ENCODE measurements at places on chromosomes 6 and 20. TPM values are rescaled to one million over a fixed set of nuclear protein-coding genes. Genes with fewer than 3 reads are reported as not detected.

Gene GTSF1L
- total RNA-seq = not detected

Gene GPR63
- total RNA-seq = 0.92 TPM

Gene MYLIP
- total RNA-seq = 8.1 TPM

Gene COL21A1
- not detected for total RNA-seq

- DNase-seq = no peak
These were observed 19.5 kb downstream of the CPXM1 start for GRCh38 chr20:2780948-2781347.

GRCh38 chr6:43579171-43579570 is 3.2 kb downstream of the POLH start:
- DNase-seq = no peak

DNA sequence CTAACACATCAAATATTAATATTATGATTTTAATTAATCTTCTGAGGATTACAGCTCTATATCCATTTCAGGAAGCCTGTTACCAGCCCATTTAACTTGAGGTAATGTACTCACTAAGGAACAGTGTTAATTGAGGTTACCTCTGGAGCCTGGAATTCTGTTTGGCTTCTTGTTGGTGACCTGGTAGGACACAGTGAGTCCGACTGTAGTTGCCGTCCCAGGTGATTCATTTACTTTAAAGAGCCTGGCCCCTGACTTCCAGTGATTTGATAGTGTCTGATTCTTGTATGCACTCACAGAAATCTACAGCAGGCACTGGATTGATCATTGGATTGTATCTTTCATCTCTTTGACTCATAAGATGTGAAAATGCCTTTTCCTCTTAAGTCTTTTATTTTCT is 34.0 kb downstream of the IGF2R start:
- no peak for DNase-seq

- no peak for DNase-seq
These were observed 88.8 kb downstream of the PRSS35 start for GRCh38 chr6:83601119-83601518.

- DNase-seq = peak; percentile 78
These were observed 109.3 kb downstream of the IPCEF1 start for GRCh38 chr6:154247119-154247861.

GRCh38 chr6:11064836-11065235 is 20.7 kb upstream of the ELOVL2 start:
- DNase-seq = no peak

GRCh38 chr6:151702851-151703658 is 104.4 kb upstream of the ESR1 start:
- DNase-seq = no peak

DNA sequence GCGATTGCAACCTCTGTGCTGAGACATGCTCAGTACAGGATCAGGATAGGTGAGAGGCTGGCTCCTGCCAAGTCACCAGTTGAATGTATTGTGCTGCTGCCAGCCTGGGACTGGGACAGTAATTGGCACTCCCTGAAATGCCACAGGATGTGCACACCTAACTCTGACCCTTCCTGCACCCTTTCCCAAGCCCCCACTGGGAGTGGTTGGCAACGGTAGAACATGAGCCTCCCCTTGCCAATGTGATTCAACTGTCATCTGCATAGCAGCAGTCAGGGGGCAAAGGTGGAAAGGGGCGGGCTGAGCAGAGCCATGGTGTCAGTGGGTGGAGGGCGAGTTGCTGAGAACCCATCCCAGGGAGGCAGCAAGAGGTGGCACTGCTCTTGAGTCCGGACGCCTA is 15.4 kb downstream of the SPINT3 start:
- DNase-seq = no peak

GRCh38 chr6:33405386-33405940 is 5.4 kb upstream of the PHF1 start:
- DNase-seq = no peak

- no peak for DNase-seq
These were observed 576.7 kb upstream of the AGPAT4 start for GRCh38 chr6:161850562-161850961.

Gene GRM1
- not detected for total RNA-seq

DNA sequence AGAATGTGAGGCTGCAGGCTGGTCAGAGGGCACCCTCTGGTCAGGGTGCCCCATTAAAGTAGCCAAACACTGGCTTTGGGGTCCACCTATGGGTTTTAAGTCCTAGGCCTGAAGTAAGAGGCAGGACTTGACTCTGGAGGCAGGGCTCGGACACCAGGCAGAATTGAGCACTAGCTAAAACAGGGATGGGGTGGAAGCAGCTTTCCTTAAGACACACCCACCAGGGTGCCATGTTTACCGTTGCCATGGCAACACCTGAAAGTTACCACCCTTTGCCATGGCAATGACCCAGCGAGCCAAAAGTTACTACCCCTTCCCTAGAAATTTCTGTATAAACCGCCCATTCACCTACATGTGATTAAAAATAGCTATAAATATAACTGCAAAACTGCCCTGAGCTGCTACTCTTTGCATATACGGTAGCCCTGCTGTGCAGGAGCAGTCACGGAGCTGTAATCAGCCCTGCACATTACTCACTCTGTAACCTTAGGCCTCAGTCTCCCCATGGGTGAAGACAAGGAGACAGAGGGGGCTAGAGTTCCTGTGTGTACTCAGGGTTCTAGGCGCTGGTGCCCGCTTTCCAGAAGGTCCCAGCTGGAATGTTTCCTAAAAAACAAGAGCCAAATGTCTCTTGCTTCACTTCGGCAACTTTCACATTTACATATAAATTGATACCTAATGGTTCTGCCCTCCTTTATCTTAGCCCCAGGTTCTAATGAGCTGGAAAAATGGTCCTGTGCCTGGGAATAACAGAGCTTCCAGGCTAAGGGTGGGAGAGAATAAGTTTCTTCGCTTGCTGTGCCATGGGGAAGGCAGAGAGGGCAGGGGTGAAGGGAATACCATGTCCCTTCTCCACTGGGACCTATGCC is 27.2 kb upstream of the SRSF6 start:
- no peak for DNase-seq

Gene RPP40
- total RNA-seq = 9.5 TPM

DNA sequence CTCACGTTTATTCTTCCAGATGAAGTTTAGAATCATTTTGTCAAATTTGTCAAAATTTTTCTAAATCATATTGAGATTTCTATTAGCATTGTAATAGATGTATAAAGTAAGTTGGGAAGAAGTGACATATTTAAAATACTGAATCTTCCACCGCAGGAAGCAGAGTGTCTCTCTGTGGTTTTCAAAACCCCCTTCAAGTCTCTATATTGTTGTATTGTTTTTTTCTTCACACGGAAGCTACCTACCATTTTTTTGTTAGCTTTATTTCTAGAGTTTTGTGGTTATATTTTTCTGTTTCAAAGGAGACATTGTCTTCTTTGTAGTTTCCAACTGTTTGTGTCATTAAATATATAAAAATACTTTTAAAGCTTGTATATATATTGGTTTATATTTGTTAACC is 188.6 kb downstream of the ZDHHC14 start:
- no peak for DNase-seq

DNA sequence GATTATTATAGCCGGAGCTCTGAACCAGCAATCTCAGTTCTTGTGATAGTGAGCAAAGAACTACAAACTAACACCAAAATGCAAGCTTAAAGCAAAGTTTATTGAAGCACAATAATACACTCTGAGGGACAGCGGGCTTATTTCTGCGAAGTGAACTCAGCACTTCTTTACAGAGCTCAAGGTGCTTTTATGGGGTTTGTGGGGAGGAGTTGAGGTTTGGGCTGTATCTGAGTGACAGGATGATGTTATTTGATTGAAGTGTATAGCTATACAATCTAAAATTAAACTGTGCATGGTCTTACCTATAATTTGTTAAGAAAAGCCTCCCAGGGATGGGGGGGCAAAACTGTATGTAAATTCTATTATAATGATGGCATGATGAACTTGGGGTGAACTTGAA is 1.0 kb upstream of the HFE start:
- DNase-seq = peak; percentile 69

DNA sequence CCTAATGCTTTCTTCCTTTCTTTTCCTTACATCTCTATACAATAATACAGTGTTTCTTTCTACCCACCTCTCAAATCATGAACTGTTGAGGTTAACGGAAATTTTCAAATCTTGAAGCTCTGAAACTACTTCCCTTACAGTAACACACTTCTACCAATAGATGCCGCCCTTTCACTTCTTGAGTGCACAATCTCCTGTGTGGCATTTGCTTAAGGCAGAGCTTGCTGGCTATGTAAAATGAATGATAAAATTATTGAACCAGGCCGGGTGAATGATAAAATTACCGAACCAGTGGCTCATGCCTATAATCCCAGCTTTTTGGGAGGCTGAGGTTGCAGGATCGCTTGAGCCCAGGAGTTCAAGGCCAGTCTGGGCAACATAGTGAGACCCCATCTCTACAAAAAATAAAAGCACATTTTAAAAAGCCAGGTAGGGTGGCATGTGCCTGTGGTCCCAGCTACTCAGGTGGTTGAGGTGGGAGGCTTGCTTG is 56.8 kb downstream of the KCNS1 start:
- DNase-seq = peak; percentile 56

GRCh38 chr6:157460182-157460999 is 79.4 kb downstream of the ZDHHC14 start:
- no peak for DNase-seq

Gene LHFPL5
- not detected for total RNA-seq

DNA sequence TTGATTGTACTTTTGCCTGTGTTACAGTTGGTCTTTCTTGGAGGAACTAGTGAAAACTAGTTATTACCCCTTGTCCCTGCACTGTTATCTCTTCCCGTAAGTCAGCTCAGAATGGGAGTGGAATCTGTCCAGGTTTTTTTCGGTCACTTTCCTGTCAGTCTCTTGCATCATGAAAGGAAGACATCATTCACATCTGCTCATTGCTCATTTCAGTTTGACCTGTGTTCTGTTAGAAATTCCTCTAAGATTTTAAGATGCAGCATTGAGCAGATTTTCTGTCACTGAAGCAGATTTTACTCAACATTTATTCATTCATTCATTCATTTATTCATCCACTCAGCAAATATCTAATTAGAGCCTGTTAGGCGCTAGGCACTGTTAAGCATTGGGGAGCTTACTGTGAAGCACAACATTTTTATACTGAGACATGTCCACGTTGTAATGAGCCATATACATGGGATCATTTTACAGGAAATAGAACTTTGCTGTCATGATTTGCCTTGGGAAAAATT is 33.1 kb upstream of the HINT3 start:
- no peak for DNase-seq

DNA sequence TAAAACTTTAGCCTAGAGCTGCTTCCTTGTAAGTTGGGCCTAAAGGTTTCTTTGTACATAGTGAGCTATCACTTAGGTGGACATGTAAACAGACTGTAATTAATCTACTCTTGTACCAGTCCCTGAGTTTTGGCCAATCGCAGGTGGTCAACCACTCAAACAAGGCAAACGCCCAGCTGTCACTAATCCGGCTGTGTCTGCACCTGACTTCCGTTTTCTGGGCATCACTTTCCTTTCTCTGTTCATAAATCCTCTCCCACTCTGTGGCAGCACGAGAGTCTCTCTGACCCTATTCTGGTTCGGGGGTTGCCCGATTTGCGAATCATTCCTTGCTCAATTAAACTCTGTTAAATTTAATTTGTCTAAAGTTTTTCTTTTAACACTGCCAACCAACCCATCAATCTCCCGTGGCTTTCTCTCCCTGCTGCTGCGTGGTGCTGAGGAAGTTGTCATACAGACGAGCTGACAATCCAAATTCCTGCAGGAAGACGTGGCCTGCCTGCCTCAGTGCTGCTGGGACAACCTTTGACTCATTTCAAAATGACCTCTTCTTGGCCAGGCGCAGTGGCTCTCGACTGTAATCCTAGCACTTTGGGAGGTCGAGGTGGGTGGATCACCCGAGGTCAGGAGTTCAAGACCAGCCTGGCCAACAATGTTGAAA is 206.3 kb downstream of the QKI start:
- DNase-seq = no peak

DNA sequence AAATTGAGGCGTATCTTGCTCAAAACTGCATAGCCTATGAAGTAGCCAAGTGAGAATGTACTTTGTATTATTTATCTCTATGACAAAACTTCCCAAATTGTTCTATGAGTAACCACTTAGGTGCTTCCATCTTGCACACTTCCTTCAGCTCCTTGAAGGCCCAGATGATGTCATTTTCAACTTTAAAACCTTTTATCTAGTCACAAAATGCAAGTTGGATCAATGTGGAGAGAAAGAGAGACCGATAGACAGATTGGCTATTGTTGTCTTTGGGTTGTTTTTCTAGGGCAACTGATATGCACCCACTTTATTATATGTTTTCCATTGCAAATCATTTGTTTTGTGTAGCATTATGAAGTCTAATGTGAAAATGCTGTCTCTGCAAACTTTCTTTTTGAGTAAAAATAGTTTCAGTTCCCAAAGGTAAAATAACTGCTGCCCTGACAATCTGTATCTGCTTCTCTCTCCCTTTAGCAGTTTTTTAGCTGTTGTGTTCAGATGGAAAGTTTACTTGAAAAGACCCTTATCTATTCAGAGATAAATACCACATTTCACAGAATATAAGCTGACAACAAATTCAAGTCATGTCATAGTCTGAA is 73.7 kb upstream of the CITED2 start:
- no peak for DNase-seq

- DNase-seq = no peak
These were observed 55.2 kb downstream of the TGM2 start for GRCh38 chr20:38109591-38110524.

Gene STX11
- total RNA-seq = 20.7 TPM

Gene ULBP2
- 0.38 TPM for total RNA-seq

Gene IP6K3
- total RNA-seq = not detected

GRCh38 chr6:1639430-1639829 is 29.7 kb downstream of the FOXC1 start:
- no peak for DNase-seq

Gene PDYN
- total RNA-seq = not detected

- DNase-seq = no peak
These were observed 8.0 kb downstream of the SLC22A3 start for GRCh38 chr6:160356074-160356744.

- no peak for DNase-seq
These were observed 62.2 kb upstream of the MAP3K4 start for GRCh38 chr6:160929361-160929760.

Gene HBS1L
- 146 TPM for total RNA-seq

DNA sequence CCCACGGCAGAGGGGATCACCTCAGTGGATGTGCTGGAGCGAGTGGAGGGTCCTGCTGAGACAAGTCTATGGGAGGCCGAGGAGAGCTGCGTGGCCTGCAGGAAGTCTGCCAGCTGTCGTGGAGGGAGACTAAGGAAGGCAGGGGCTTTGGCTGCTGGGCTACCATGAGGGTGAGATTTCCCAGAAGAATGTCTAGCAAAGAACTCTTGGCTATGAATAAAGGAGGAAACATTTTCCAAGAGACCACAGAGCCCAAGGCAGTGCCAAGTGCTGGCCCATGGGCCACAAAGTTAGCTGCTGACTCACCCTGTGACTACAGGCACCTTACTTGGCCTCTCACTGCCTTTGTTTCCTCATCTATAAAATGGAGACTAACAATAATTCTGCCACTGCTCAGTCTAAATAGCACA is 73.4 kb downstream of the PRDM1 start:
- DNase-seq = no peak

- no peak for DNase-seq
These were observed 36.1 kb upstream of the THBS2 start for GRCh38 chr6:169289619-169290339.

- DNase-seq = no peak
These were observed 32.1 kb upstream of the COL21A1 start for GRCh38 chr6:56279331-56280080.

Data from activated CD8-positive, alpha-beta T cell treated with anti-CD3 and anti-CD28 coated beads for 36 hours (primary cell).